ENCODE measurements at places on chromosomes 3 and 15. TPM values are rescaled to one million over a fixed set of nuclear protein-coding genes. Genes with fewer than 3 reads are reported as not detected.

DNA sequence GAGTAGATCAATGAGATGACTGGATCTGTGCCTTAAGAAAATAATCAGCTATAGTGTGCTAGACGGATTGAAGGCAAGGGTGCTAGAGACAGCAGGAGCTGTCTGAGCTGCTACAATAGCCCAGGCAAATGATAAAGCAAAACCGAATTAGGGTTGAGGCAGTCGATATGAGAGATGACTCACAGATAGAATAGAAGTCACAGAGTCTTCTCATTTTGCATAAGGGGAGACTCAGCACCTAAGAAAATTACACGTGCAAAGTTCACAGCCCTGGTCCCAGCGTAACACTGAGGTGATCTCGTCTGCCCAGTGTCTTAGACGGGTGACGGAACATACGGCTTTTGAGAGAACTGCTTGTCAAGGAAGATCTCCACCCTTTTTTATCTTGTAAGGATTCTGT, 11.6 kb downstream of the LPP start:
- DNase-seq: no peak

- no peak for DNase-seq
Measured at GRCh38 chr15:51089699-51090453, 4.8 kb downstream of the TNFAIP8L3 start.

- DNase-seq: no peak
Measured at GRCh38 chr3:123919353-123919752, 35.2 kb upstream of the MYLK start.

- no peak for DNase-seq
Measured at GRCh38 chr15:40693904-40694687, 878 bp upstream of the RAD51 start.

The INSYN1 gene
- total RNA-seq: 1.5 TPM

The NXPE3 gene
- total RNA-seq: 5.4 TPM

The PLA2G4B gene
- 4.1 TPM for total RNA-seq

The STAG1 gene
- 56.2 TPM for total RNA-seq

Data from left colon (tissue), 2 donors.